ENCODE measurements at places on chromosomes 12 and 14.

GRCh38 chr12:69471667-69472385 is 1.6 kb downstream of the FRS2 start:
- no peak for DNase-seq

- no peak for DNase-seq
Observed at GRCh38 chr12:49865109-49865781, 22.3 kb upstream of the BCDIN3D start.

DNA sequence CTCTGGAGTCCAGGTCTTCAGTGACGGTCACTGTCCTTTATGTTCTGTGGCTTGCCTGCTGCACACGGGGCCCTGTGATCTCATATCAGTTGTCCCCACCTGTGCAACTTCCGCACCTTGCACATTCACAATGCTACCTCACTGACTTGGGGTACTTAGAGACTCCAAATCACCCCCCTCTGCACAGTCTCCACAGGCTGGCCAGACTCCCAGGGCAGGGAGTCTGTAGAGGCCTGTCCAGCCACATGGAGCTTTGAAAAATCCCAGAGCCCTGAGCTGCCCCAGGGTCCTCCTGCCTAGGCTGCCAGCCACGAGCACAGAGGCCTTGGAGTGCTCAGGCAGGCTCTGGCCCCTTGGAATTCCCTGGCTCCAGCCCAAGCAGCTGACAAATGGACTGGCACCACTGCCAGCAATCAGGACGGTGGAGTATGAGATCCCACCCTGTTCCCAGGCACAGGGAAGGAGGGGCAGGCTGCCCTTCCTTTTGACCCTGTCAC is 26.4 kb downstream of the CMKLR1 start:
- DNase-seq: no peak

- DNase-seq: no peak
Observed at GRCh38 chr12:131028587-131029338, 75.1 kb downstream of the ADGRD1 start.

GRCh38 chr12:105946493-105946901 is 192.3 kb downstream of the NUAK1 start:
- peak; percentile 82 for DNase-seq

- no peak for DNase-seq
Observed at GRCh38 chr14:23185063-23185462, 1.6 kb upstream of the SLC7A8 start.

DNA sequence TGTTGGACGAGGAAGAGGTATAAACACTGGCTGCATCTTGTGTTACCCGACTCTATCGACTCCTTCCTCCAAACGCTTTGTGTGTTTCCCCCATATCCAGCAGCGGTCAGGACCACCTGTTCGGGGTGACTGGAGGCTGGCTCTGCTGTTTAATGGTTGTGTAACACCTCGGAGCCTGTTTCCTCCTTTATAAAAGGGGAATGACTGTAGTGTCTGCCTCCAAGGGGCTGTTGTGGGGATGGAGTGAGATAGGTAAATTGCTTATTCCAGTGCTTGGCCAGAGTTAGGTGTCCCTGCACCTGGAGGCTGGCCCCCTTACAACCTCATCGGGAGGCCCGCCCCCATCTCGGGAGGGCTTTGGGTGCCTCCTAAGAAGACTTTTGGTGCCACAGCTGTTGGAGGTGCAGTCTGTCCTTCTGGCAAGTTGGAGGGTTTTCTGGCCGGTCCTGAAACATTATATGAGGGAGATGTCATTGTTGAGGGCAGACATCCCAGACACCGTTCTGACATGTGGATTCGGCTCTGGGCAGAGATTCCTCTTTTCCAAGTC is 1.1 kb downstream of the MLXIP start:
- peak; percentile 25 for DNase-seq

DNA sequence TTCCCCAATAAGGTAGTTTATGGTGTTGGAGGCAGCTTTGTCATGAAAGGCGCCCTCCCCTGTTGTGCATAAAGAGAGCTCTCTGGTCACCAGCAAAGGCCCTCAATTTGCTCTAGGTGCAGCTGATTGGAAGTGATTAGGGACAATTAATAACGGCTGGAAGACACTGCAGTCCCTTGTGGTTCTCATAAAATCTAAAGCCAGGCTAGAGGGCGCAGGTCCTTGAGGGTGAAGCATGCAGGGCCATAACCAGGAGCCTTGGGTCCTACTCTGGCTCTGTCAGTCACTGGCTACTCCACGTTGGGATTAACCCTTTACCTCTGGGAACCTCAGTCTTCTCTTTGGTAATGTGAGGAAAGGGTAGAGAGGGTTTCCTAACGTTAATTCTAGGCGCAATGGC is 1.9 kb downstream of the DAAM1 start:
- no peak for DNase-seq

DNA sequence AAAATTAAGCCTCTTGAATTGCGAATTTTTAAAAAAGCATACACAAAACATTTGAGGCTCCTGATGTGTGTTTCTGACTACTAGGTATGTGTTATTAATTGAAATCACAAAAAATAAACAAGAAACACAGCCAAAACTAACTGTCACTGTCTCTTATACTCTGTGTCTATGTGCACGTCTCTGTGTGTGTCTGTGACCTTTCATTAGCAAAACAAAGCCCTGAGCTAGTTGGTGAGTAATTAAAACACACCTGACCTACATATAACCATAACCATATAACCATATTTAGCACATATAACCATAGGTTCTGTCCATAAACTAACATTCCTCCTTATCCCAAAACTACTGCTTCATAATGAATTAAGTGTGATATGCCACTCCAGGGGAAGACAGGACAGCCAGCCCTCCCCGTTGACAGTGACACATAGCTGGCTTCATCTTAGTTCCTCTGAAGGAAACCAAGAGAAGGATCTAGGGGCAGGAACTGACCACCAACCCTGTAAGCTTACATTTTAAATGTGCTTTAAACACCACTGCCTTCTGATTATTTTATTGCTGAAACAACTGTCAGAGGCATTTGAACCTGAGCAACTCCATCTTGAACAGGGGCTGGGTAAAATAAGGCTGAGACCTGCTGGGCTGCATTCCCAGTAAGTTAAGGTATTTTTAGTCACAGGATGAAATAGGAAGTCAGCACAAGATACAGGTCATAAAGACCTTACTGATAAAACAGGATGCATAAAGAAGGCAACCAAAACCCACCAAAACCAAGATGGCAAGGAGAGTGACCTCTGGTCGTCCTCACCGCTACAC is 106.7 kb downstream of the PPP2R5E start:
- no peak for DNase-seq

GRCh38 chr12:51726931-51727330 is 121.6 kb downstream of the FIGNL2 start:
- peak; percentile 27 for DNase-seq

GRCh38 chr12:75960086-75960910 is 71.3 kb downstream of the PHLDA1 start:
- no peak for DNase-seq

- DNase-seq: peak; percentile 48
Observed at GRCh38 chr12:49784756-49785409, 43.3 kb downstream of the NCKAP5L start.

GRCh38 chr12:116069943-116070342 is 207.6 kb downstream of the MED13L start:
- no peak for DNase-seq

DNA sequence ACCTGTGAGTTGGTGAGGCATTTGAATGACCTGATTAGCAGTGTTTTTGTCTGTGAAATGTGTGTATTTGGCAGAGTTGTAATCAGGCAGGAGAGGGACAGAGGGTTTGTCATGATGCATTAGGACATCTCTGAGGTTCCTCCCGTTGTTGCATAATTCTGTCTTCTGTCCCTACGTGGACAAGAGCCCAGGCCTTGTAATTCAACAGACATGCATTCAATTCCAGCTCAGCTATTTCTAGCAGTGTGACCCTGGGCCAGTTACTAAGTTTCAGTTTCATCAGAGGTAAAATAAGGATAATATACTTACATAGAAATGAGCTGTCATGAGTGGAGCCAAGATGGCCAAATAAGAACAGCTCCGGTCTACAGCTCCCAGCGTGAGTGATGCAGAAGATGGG is 208.6 kb downstream of the SLC38A4 start:
- peak; percentile 92 for DNase-seq

DNA sequence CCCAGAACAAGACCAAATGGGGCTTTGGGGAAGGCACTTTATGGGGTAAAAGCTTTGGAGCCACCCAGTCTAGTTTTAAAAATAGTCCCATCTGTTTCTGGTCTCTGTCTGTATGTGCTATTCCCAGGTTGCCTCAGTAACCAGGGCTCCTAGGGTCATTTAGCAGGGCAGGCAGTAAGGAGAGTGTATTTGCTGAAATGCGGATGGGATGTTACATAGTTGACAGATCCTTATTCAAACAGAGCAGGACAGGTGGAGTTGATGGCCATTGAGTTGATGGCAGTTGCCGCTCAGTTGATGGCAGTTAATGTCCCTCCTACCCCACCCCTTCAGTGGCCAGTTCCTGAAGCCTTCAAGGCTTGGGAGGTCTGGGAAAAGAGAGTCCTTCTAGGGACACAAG is 4.6 kb downstream of the ZC3H10 start:
- DNase-seq: no peak

GRCh38 chr14:90534091-90534837 is 137.4 kb downstream of the CALM1 start:
- DNase-seq: no peak

GRCh38 chr14:44795725-44796124 is 166.0 kb downstream of the KLHL28 start:
- DNase-seq: no peak

GRCh38 chr14:76770521-76771436 is 9.5 kb downstream of the VASH1 start:
- DNase-seq: no peak

DNA sequence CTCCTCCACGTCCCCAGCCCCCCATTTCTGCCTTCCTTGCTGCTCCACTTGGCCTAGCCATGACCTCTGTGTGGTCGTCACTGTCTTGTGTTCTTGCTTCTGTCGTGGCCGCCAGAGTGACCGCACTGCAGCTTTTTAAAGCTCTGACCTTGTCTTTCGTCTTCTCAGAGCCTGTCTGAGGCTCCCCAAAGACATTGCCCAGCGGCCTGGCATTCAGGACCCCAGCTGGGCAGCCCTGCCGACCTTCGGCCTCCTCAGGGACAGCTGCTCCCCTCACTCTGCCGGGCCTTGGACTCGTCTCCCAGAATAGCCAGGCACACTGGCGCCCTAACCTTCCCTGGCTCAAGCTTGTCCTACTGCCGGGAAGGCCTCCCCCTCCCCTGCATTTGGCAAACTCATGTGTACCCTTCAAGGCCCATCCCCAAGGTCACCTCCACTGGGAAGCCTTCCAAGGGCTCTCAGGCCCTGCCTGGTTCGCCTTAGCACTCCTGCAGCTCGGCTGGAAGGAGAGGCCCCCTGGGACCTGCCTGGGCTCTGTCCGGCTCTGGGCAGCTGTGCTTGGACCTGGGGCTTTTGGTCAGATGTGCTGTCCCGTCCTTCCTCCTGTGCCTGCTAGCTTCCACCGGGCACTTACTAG is 15.7 kb upstream of the DLK1 start:
- DNase-seq: no peak

DNA sequence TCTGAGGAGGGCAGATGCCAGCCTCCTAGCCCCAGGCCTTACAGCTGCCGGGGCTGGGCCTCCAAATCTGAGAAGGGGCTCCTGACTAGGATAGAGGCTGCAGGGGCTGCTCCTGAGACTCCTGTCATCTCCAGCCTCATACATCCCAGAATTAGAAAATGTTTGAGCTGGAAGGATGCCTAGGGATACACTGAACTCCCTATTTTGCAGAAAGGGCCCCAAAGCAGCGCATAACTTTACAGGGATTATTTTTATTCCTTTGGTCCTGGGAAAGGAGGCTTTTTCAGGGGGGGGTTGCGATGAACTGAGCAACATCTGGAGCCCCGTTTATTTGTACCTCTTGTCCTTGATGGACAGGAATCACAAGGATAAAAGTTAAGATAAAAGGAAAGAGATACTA is 35.9 kb upstream of the SLC38A2 start:
- DNase-seq: no peak

- peak; percentile 6 for DNase-seq
Observed at GRCh38 chr14:66293533-66294105, 192.6 kb upstream of the CCDC196 start.

- peak; percentile 82 for DNase-seq
Observed at GRCh38 chr12:102033991-102034745, 27.6 kb downstream of the WASHC3 start.

DNA sequence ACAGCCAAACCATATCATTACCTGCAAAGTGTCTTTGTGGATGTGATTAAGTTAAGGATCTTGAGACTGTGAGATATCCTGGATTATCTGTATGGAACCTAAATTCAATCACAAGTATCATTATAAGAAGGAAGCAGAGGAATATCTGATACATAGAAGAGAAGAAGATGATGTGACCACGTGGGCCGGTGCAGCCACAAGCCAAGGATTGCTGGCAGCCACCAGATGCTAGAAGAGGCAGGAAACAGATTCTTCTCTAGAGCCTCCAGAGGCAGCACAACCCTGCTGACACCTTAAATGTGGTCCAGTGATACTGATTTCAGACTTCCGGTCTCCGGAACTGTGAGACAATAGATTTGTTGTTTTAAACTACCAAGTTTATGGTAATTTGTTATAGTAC is 6.1 kb upstream of the IFI27L2 start:
- no peak for DNase-seq

DNA sequence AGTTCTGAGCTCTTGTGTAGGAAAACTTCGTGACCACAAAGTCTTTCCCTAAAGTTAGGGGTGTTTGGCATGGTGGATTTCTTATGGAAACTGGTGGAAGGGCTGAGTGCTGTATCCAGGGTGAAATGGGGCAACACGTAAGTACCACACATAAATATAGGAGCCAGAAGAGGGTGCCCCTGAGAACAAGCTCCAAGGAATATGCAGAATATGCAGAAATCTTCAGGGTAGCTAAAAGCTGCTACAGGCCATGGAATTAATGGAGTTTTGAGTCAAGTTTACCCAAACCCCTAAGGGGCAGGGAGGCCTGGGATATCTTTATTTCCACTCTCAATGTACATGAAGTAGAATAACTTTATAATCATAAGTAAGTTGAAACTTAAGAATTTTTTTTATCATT is 44.0 kb downstream of the ZNF664 start:
- DNase-seq: no peak

DNA sequence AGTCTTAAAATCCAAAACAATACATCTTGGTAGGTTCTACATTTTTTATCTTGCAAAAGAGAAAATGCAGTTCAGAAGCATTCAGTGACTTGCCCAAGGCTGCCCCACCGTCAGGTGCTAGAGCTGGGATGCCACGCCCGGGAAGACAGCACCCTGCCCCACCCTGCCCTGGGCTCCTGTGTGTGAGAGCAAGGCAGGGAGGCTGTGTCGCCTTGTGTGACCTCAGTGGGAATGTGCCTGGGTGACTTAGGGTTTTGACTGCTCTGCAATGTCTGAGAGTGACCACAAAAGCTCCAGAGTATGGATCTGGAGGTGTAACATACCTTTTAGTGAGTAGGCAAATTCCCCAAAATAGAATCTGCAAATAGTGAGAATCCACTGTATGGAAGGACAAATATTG is 60.0 kb downstream of the AACS start:
- no peak for DNase-seq

GRCh38 chr12:57727758-57728395 is 10.7 kb downstream of the AGAP2 start:
- DNase-seq: no peak

- DNase-seq: no peak
Observed at GRCh38 chr12:4717806-4718205, 2.4 kb upstream of the GALNT8 start.

GRCh38 chr12:29943683-29944082 is 159.9 kb upstream of the TMTC1 start:
- DNase-seq: peak; percentile 27

GRCh38 chr12:74775276-74775675 is 237.6 kb downstream of the ATXN7L3B start:
- no peak for DNase-seq
